Right lobe of liver (tissue), 6 donors: ENCODE measurements at places on chromosomes 3 and 15.

GRCh38 chr15:50744601-50745000 lies 20.9 kb downstream of the SPPL2A start:
- no peak for DNase-seq

DNA sequence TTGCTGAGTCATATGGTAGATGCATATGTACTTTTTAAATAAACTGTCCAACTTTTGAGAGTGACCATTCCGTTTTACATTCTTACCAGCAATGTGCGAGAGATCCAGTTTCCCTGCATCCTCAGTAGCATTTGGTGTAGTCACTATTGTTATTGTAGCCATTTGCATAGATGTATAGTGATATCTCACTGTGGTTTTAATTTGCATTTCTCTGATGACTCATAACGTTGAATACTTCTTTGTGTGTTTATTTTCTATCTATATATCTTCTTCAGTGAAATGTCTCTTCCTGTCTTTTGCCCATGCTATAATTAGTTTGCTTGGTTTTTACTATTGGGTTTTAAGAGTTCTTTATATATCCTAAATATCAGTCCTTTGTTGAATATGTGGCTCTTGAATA lies 255.7 kb upstream of the GRM7 start:
- DNase-seq: no peak

GRCh38 chr3:124993466-124993865 lies 58.9 kb upstream of the MUC13 start:
- DNase-seq: no peak

DNA sequence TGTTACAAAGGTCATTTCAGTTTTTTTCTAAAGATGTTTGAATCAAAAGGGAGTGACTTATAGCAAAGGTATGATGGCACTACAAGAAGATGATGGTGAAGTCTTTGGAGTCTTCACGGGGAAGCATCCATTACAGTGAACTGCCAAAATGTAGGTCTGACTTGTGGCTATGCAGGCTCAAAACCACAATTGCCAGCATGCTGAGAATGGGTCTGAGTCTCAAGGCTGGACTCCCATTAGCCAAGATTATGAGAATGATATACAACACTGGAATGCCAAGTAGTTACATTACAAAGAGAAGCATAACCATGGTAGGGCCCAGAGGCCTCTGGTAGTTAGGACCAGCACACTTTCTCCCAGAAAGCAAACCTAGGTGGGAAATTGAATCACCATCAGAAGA lies 194.2 kb downstream of the MTHFS start:
- DNase-seq: no peak

GRCh38 chr15:72540606-72541237 lies 66.6 kb downstream of the ARIH1 start:
- no peak for DNase-seq

- no peak for DNase-seq
Observed at GRCh38 chr3:33993631-33994030, 195.2 kb downstream of the PDCD6IP start.

DNA sequence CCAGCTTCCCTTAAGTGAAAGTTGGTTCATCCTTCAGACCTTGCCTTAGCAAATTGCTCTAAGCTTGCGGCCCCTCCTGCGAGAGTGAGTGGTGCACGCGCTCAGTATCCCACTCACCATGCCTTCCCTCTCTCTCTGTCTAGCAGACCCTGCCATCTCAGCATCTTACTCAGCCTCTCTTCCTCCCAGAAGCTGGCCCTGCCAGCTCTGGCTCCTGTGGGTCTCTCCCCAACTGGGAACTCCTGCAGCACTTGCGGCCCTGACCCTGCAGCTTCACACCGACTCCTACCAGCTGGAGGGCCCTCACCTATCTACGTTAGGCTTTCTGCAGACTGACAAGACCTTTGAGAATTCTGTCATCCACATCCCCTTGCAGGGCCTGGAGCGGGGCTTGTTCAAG lies 286.1 kb upstream of the TLE3 start:
- no peak for DNase-seq

- DNase-seq: no peak
Observed at GRCh38 chr3:143525408-143525807, 322.9 kb downstream of the SLC9A9 start.

DNA sequence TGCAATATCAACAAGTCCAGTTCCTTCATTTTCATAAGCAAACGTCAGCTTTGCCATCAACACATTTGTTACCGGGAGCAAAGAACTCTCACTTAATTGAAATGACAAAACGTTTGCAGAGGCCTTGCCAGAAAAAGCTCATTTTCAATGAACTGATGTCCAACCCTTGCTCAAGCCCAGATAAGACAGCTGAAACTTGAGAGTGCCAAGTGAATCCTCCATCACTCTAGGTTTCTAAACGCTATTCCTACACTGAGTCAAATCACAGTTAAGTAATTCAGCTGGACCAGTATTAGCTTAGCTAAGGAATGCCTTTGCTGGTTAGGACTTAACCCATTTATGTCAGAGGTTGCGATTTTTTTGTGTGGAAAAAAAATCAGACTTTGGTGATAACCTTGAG lies 11.5 kb downstream of the CHSY1 start:
- DNase-seq: no peak

GRCh38 chr3:124552224-124552623 lies 178.0 kb upstream of the UMPS start:
- peak; percentile 70 for DNase-seq

DNA sequence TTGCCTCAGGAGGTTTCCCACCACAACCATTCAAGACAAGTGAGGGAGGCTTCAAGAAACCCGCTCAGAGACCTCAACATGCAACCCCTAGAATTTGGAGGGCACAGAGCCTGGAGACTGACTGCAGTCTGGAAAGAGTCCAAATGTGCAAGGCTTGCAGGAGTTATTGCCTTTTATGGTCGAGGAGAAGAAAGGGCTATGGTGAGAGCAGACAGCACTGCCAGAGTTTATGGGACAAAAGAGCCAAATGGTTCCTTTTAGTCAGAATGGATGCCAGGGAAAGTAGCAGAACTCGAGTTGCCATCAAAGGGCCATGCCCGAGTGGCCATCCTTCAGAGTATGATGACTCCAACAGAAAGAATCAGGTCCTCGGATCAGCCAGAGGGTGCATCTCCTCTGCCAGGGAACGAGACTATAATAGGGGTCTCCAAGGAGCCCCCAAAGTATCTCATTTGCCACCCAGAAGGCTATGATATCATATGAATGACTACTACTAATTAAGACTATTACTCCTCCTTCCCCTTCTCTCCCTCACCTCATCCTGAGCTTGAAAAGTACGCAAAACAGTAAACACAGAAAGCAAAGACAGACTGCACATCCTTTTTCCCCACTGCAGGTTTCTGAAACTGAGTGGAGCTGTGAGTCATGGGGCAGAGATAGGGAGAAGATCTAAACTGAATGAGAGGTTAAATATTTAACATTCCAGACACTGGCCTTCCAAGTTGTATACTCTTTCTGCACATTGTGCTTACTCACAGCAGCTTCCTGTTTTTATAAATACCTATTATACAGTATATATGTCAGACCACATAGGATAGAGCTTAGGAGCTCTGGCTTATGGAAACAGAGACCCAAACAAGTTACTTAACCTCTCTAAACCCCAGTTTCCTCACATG lies 33.9 kb upstream of the TMCO5A start:
- no peak for DNase-seq

GRCh38 chr15:67150023-67150860 lies 84.8 kb downstream of the SMAD3 start:
- peak; percentile 79 for DNase-seq

DNA sequence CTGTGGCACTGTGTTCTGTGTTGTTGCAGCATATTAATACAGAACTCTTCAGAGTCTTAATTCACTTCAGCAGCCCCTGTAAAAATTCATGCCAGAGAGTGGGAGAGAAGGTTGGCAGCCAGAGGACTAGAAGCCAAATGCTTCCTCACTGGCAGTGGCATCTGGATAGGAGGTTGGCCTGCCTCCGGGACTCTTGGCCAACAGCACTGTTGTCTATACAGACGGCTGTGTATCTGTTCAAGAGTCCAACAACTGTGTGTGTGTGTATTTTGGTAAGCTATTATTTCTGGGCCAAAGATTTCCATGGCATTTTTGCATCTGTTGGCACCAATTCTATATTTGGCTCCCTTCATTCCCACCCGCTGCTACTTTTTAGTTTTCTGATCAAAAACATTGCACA lies 156.0 kb upstream of the SOX2 start:
- peak; percentile 37 for DNase-seq

DNA sequence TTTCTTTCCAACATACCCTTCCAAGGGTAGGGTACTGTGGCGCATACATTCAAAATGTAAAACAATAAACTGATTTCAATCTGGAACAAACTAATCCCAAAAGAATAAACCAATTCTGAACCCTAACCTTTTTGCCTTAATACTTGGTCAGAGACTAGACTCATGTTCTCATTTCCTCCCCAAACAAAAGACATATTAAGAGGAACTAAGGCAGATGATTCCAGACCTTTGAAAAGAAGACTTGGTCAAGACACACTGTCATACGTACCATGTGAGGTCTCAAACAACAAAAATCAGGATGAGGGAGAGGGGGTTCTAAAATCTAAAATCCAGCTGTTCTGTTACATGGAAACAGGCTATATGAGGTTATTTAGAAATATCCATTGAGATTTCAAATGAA lies 102.1 kb downstream of the RFTN1 start:
- DNase-seq: no peak

DNA sequence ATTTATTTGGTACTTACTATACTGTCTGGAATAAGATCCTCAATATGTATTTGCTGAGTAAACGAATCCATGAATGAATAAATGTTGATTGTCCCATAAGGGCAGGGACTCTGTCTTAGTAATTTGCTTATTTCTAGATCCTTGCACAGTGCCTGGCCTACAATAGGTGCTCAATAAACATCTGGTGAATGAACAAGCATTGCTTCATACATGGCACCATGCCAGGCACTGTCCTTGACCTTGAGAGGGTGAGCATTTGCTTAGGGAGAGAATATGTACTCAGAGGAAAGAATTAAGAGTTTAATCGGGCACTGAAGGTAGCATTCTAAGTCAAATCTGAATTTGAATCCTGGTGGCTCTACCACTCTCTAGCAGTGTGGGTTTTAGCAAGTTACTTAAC lies 282.1 kb downstream of the THSD4 start:
- DNase-seq: no peak

- DNase-seq: no peak
Observed at GRCh38 chr15:89446255-89446891, 50.0 kb downstream of the RHCG start.

DNA sequence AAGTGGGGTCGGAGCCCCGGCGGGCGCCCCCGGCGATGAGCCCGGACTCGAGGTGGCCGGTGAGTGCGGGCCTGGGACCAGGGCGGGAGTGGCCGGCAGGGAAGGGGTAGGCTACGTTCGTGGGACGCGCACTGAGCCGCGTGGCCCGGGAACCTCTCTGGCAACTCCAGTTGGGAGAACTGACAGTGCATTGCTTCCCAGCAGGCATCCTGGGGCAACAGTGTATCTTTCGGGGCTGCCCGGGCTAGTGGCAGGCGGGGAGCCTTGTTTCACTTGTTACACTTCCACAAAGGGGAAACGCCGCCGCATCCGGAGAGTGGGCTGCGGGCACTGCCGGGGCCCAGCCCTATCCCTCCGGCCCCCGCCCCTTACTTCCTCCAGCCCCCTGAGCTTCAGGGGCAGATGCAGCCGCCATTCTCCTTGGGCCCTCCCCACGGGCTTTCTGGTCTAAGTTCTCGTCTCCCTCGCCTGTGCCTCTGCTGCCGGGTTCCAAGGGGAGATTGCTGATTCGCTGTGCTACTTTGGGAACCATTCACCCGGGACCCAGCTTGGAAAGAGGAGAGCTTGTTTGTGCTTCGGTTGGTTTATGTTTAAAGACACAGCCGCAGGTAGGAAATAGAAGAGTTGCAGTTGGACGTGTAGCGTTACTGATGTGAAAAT lies 675 bp downstream of the BRPF1 start:
- no peak for DNase-seq

GRCh38 chr3:10149226-10149625 lies 7.6 kb downstream of the VHL start:
- DNase-seq: no peak

- no peak for DNase-seq
Observed at GRCh38 chr3:190596349-190597285, 82.7 kb downstream of the IL1RAP start.

DNA sequence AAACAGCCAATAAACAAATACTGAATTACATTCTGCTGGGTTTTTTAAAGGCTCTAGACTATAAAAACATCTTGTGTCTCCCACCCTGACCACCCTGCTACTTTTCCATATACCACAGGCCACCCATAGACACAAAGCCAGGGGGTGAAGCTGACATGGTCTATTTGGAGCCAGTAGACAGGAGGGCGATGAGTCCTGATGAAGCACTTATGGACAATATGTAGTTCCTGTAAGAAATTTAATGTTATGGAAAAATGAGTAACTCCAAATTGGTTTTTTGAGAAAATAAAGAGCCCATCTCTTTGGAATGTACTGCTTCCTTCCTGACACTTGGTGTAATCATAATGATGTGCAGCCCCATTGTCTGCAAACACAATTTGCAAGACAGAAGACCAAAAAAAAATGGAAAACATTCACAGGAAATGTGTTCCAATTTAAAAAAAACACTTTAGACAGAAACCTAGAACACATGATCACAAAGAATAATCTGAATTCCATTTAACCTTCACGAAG lies 11.8 kb downstream of the SSR3 start:
- DNase-seq: no peak

GRCh38 chr3:107523289-107523538 lies 452 bp downstream of the BBX start:
- peak; percentile 68 for DNase-seq

DNA sequence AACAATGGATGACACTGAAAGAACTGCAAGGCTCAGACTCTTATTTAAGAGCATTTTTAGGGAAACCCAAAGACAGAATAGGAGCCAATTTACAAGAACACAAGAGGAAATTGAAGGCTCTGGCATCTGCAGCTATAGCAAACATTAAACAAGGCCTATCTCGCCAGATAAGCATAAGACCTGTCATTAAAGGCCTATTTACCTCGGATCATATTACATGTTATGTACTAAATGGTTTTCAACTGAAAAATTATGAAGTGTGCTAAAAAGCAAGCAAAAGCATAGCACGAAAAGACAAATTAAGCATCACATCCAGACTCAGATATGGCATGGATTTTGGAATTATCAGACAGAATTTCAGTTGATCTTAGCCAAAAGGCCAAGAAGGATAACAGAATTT lies 617.1 kb downstream of the SQOR start:
- DNase-seq: no peak

GRCh38 chr3:58613236-58614132 lies 36.3 kb upstream of the FAM107A start:
- peak; percentile 44 for DNase-seq

GRCh38 chr15:78641102-78641748 lies at the start of gene CHRNB4:
TSS of gene CHRNB4 (minus strand) at chr15:78641210. CDS start at chr15:78641133, 77 bp downstream.
- DNase-seq: no peak

- no peak for DNase-seq
Observed at GRCh38 chr3:63232764-63233396, 45.2 kb upstream of the SYNPR start.

GRCh38 chr15:66429117-66429516 lies 42.4 kb downstream of the MAP2K1 start:
- no peak for DNase-seq
